ENCODE measurements at places on chromosomes 2 and 18.

- DNase-seq, result peak; percentile 35
These were observed 29.4 kb upstream of the RTTN start for GRCh38 chr18:70234667-70235459.

GRCh38 chr2:152127628-152128027 is 28.8 kb upstream of the CACNB4 start:
- DNase-seq, result no peak

- DNase-seq, result peak; percentile 14
These were observed 233.7 kb downstream of the METTL4 start for GRCh38 chr18:2337552-2338141.

DNA sequence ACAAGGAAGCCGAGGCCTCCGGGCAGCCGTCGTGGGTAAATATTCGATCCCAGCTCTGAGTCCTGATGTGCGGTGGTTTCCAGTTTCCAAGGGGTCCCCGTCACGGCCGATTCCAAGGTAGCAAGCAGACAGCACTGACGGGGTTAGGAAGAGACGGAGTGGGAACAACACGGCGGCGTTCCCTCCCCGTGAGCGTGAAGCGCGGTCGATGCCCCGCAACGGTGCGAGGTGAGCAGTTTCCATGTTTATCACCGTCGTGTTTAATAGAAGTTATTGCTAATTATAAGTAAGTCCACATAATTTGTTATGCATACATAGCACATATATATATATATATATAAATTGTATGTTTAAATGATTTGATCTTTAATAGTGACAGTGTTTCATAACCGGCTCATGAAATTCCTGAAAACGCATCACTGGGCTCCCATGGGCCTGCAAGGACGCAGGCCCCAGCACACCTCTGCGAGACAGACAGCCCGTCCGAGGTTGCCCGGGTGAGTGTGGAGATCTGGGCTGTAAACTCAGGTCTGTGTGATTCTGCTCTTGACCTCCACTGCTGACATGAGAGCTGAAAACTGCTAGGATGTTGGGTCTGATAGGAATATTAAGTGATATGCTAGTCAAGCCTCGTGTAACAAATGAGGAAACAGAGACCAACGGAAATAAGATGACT is 243.5 kb upstream of the SALL3 start:
- no peak for DNase-seq

DNA sequence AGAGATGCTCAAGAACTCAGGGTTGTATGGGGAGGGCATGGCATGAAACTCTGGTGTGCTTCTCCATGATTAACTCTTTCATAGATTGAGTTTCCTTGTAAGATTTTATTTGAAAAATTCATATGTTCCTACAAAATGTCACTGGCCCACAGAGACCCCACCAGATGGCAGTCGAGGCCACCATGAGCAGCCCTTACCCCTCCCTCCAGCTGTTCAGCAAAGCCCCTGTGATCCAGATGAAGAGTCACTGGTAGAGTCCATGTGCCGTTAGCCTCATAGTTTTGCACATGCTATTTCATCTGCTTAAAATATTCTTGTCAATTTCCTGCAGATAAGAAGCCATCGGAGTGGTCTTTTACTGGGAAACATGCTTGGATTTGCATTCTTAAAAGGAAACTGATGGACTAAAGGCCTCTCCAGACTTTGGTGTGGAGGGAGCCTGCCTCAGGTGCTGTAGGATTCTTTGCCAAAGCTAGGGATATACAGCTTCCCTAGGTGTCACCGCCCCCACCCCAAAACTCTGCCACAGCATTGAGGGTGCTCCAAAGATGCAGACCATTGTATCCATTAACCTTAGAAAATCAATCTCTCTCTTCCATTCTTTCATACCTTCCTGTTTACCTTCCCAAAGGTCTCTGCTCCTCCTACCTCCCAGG is 18.8 kb downstream of the ZNF385B start:
- DNase-seq, result no peak

GRCh38 chr18:72128649-72129048 is 415.5 kb downstream of the CBLN2 start:
- DNase-seq, result no peak

- DNase-seq, result no peak
These were observed 97.0 kb upstream of the EPAS1 start for GRCh38 chr2:46200100-46200690.
